ENCODE measurements at places on chromosomes 12 and 14.
A peak's percentile ranks its signal among the peaks of the same experiment; 100 is the strongest.

DNA sequence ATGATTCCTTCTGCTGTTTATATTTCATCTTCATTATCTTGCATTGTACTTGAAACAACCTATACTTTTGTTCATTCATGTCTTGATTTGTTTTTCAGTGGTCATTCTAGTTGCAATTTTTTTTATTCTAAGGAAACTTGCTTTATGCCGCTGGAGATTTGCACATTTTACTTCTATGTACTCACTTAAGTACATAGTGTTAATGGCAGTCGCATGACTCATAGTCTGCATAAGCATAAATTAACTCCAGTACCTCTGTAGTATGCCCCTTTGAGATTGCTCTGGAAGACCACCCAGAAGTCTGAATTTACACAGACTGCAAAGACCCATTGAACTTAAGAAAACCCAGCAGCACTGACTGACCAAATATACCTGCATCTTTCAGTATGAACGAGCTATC is 77.0 kb downstream of the MSRB3 start:
- H3K36me3 ChIP-seq = peaks cover 13% of the 10 kb centered on the region
- H3K4me3 ChIP-seq = no peak overlapping the region
- H3K27me3 ChIP-seq = no peaks in the 10 kb centered on the region
- DNase-seq = no peak
- no peak overlapping the region for H3K27ac ChIP-seq

DNA sequence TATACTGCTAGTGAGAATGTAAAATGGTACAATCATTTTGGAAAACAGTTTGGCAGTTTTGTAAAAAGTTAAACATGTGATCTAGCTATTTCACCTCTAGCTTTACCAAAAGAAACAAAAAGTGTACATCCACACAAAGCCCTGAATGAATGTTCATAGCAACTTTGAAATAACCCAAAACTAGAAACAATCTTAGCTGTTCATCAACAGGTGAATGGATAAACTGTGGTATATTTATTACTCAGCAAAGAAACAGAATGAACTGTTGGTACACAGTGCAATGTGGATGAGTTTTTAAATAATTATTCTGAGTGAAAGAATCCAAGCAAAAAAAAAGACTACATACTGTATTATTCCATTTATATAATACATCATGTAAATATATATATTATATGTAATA is 36.3 kb downstream of the TPCN1 start:
- peaks cover 27% of the 10 kb centered on the region for H3K4me1 ChIP-seq
- no peak overlapping the region for H3K27ac ChIP-seq
- no peaks in the 10 kb centered on the region for H3K27me3 ChIP-seq
- H3K4me3 ChIP-seq = no peak overlapping the region

DNA sequence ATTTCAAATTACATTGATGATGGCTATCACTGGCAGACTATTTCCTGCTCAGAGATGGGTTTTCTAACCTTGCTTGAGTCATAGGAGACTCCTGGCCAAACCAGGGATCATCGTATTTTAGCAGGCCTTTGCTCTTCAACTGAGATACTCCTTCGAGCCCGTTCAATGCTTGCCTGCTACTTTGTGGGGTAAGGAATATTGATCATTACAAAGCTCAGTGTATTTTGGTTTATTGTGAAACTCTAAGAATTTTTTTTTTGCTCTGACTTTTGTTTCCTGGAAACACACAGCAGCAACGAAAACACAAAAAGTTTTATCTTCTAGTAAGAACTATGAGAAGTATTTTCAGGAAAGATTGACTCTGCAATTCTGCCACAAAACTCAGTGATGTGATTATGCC is 4.1 kb downstream of the GPRC5D start:
- H3K36me3 ChIP-seq = no peaks in the 10 kb centered on the region
- H3K27ac ChIP-seq = no peak overlapping the region
- no peak for DNase-seq
- peaks cover 3% of the 10 kb centered on the region for H3K27me3 ChIP-seq
- H3K4me3 ChIP-seq = no peak overlapping the region

- DNase-seq = no peak
- H3K4me3 ChIP-seq = no peak overlapping the region
- no peak overlapping the region for H3K27ac ChIP-seq
These were observed 26.5 kb upstream of the RIC8B start for GRCh38 chr12:106747973-106748436.

- H3K4me1 ChIP-seq = no peaks in the 10 kb centered on the region
- no peaks in the 10 kb centered on the region for H3K36me3 ChIP-seq
These were observed 438.2 kb downstream of the BCAT1 start for GRCh38 chr12:24510581-24511125.

DNA sequence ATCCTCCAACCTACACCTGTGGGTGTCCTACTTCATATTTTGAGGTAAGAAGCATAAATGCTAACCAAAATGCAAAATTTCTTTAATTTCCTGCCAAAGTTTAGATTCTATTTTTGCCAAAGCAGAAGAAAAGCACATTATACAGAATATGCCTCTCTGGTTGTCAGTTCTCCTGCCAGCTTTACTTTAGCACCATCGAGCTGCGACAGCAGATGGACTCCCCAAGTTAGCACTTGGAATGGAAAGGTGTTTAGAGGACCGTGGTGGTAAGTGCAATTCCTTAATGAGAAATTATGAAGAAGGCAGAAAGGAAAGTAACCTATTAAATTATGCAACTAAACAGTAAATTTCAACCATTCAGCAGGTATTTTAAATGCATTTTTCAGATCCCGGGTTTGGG is 326.6 kb downstream of the RERGL start:
- no peak for DNase-seq
- no peak overlapping the region for H3K4me3 ChIP-seq
- no peaks in the 10 kb centered on the region for H3K27me3 ChIP-seq
- no peak overlapping the region for H3K27ac ChIP-seq
- H3K4me1 ChIP-seq = no peaks in the 10 kb centered on the region
- H3K36me3 ChIP-seq = no peaks in the 10 kb centered on the region

DNA sequence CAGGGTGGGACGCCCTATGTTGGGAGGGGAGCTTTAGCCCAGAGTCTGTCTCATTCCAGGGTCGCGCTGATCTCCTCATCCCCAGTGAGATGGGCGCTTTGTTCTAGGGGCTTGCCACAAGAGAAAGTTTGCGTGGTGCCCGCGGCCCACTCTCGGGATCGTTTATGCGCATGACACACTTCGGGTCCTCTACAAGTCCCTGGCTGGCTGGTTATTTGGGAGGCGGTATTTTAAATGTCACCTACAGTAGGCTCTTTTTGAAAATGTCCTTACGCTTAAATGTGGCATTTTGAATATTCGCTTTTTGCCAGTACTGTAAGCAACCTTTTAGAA is 541 bp downstream of the GOLT1B start:
- no peak overlapping the region for H3K4me3 ChIP-seq
- H3K36me3 ChIP-seq = peaks cover 13% of the 10 kb centered on the region
- DNase-seq = no peak
- H3K27ac ChIP-seq = no peak overlapping the region
- peaks cover 33% of the 10 kb centered on the region for H3K4me1 ChIP-seq

GRCh38 chr14:105476097-105476830 is 1.6 kb downstream of the CRIP2 start:
- DNase-seq = no peak
- H3K36me3 ChIP-seq = peaks cover 2% of the 10 kb centered on the region
- H3K27ac ChIP-seq = peak overlapping the region; percentile 89
- peak overlapping the region; percentile 77 for H3K4me3 ChIP-seq
- peaks cover 55% of the 10 kb centered on the region for H3K4me1 ChIP-seq

DNA sequence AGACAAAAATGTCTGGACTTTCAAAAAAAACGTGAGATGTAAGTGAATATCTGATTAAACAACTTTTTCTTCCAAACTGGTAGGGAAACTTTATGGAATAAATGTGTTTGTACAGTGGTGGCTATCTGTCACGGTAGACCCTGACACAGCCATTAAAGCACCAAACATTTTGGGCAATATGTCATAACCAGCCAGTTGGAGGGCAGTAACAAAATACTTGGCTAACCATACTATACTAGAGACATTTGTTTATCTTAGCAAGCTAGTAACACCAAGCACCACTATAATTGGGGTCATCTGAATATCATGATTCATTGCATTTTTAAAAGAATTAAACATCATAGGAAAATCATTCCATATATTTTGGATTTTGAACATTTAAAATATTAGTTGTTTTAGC is 6.0 kb upstream of the MYF6 start:
- DNase-seq = no peak
- H3K27ac ChIP-seq = no peak overlapping the region
- H3K36me3 ChIP-seq = no peaks in the 10 kb centered on the region
- peaks cover 10% of the 10 kb centered on the region for H3K4me1 ChIP-seq

DNA sequence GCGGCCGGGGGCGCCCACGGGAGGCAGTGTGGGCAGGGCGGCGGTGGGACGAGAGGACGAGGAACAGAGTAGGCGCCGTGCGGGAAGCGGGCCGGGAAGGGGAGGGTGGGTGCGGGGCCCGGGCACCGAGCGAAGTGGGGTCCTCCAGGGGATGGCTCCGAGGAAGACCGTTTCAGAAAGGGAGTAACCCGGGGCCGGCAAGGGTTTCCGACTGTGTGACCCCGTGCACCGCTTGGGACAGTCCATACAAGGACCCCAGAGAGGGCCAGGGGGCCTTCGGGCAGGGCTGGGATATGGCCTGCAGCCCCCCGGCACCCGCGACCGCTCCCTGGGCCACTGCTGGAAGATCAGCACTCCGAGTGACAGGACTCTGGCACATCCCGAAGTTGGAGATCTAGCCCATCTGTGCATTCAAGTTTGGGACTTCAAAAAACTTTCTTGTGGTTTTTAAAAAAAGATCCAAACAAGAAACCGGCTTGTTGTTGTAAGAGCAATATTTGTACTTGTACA is 448 bp downstream of the TSPAN9 start:
- H3K4me3 ChIP-seq = peak overlapping the region; percentile 78
- H3K27ac ChIP-seq = peak overlapping the region; percentile 54
- DNase-seq = no peak
- H3K36me3 ChIP-seq = peaks cover 3% of the 10 kb centered on the region
- no peaks in the 10 kb centered on the region for H3K27me3 ChIP-seq

- H3K4me3 ChIP-seq = no peak overlapping the region
- no peaks in the 10 kb centered on the region for H3K27me3 ChIP-seq
- no peak overlapping the region for H3K27ac ChIP-seq
- no peak for DNase-seq
- H3K36me3 ChIP-seq = no peaks in the 10 kb centered on the region
These were observed 120.0 kb upstream of the SEL1L start for GRCh38 chr14:81653626-81654025.

GRCh38 chr12:128019996-128020544 is 246.9 kb upstream of the TMEM132C start:
- no peaks in the 10 kb centered on the region for H3K36me3 ChIP-seq
- no peaks in the 10 kb centered on the region for H3K4me1 ChIP-seq

- DNase-seq = no peak
- H3K4me3 ChIP-seq = no peak overlapping the region
- peaks cover 3% of the 10 kb centered on the region for H3K27me3 ChIP-seq
- H3K27ac ChIP-seq = no peak overlapping the region
These were observed 546.2 kb upstream of the FOXG1 start for GRCh38 chr14:28220391-28220790.

DNA sequence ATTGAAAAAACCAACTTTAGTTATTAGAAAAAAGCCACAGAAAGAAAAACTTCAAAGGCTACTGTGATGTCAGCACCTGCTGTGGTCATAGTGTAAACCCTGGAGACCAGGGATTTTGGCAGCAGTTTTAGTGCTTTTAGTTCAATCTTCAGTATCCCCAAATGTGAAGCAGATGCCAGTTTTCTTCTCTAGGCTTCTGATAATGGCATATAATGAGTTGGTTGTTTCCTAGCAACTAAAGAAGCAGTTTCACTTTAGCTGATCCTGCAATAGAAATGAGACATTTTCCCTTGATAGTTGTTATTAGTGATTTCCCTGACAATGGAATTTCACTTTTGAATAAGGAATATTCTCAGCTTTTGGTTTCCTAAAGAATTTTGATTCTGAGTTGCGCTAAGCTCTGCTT is 131.2 kb downstream of the NUBPL start:
- H3K4me1 ChIP-seq = peaks cover 5% of the 10 kb centered on the region
- no peak overlapping the region for H3K4me3 ChIP-seq
- peak overlapping the region; percentile 9 for H3K27ac ChIP-seq
- H3K27me3 ChIP-seq = no peaks in the 10 kb centered on the region
- no peaks in the 10 kb centered on the region for H3K36me3 ChIP-seq

All from osteocyte (in vitro differentiated cells).